NCI-H524 (cell line): ENCODE measurements at places on chromosomes 3 and 15.

- DNase-seq = no peak
Measured at GRCh38 chr3:117856354-117856753, 1146.8 kb downstream of the TUSC7 start.

GRCh38 chr3:119330181-119330580 is 36.0 kb downstream of the ARHGAP31 start:
- no peak for DNase-seq

GRCh38 chr15:48963524-48964113 is at the start of gene SHC4:
Gene SHC4, minus strand, starts transcription at chr15:48963919. Its CDS starts 904 bp downstream, at chr15:48963015.
- peak; percentile 91 for DNase-seq

GRCh38 chr3:171845481-171846284 is 2.5 kb downstream of the TMEM212 start:
- DNase-seq = no peak

GRCh38 chr15:32041294-32041693 is 11.0 kb downstream of the CHRNA7 start:
- DNase-seq = no peak

DNA sequence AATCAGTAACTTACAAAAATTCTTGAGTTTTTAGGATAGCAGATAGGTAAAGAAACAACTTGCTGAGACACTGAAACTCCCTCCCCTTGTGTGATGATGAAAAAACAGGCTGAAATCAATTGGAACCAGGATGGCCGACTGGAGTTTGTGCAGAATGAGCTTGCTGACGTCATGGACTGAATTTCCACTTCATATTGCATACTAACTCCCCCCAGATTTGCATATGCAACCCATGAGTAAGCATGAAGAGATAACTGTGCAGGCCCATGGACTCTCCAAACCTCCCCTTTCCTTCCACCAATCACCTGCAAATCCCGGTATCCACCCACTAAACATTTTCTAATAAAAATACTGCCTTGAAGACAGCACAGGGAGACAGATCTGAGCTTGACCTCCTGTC is 82.0 kb upstream of the SCN5A start:
- DNase-seq = no peak

GRCh38 chr3:128416578-128417211 is 50.0 kb downstream of the DNAJB8 start:
- DNase-seq = no peak

- no peak for DNase-seq
Measured at GRCh38 chr3:128567705-128568356, 74.8 kb upstream of the GATA2 start.

DNA sequence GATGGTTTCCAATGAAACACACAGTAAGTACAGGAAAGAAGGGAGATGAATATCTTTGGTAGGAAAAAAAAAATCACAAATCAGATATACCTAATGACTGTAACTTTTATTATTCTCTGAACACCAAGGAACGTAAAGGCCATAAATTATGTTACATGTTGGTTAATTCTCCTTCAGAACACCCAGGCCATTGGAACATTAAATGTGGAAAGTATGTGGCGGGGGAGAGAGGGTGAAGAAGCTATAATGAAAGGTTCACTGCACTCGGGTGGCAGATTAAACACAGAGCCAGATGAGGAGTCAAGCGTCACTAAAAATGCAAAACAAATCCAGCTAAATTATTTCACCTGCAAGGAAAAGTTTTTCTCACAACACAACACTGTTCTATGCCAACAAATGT is 193.8 kb downstream of the FHIT start:
- no peak for DNase-seq

GRCh38 chr3:188170461-188171459 is 16.8 kb downstream of the LPP start:
- no peak for DNase-seq

GRCh38 chr3:138199851-138200250 is 12.8 kb downstream of the ARMC8 start:
- DNase-seq = no peak

- no peak for DNase-seq
Measured at GRCh38 chr3:3683261-3683660, 116.0 kb upstream of the LRRN1 start.

GRCh38 chr3:47065058-47065457 is 85.6 kb downstream of the NBEAL2 start:
- DNase-seq = no peak

GRCh38 chr3:48258530-48258929 is 17.6 kb downstream of the ZNF589 start:
- no peak for DNase-seq

DNA sequence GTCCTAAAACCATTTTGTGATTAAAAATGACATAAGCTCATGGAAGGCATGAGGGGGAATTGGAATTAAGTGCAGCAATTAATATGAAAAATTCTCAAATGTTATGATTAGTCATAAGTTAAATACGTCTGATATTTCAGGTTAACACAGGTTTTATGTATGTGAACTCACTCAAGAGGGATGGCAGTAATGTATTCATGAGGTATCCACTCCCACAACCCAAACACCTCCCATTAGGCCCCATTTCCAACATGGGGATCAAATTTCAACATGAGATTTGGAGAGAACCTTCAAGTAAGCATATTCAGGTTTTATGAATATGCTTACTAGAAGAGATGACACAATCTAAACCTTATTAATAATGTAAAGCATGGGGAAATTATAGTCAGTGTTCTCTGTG is 41.6 kb upstream of the IL20RB start:
- no peak for DNase-seq

DNA sequence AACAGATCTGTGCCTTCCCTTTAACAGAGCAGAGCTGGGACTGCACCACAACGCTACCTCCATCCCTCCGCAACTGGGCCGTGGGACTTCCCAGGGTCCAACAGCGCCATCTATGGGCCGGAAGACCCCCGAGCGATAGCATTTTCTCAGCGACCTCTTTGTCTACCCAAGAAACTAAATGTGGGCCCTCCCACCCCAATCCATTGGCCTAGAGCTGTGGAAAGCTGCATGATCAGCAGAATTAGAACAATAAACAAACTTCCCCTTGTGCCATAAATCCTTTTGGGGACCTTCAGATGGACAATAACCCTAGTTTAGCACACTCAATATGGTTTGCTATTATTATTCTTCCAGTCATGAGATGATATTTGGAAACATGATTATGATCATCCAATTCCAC is 74.8 kb upstream of the NTRK3 start:
- DNase-seq = peak; percentile 83

DNA sequence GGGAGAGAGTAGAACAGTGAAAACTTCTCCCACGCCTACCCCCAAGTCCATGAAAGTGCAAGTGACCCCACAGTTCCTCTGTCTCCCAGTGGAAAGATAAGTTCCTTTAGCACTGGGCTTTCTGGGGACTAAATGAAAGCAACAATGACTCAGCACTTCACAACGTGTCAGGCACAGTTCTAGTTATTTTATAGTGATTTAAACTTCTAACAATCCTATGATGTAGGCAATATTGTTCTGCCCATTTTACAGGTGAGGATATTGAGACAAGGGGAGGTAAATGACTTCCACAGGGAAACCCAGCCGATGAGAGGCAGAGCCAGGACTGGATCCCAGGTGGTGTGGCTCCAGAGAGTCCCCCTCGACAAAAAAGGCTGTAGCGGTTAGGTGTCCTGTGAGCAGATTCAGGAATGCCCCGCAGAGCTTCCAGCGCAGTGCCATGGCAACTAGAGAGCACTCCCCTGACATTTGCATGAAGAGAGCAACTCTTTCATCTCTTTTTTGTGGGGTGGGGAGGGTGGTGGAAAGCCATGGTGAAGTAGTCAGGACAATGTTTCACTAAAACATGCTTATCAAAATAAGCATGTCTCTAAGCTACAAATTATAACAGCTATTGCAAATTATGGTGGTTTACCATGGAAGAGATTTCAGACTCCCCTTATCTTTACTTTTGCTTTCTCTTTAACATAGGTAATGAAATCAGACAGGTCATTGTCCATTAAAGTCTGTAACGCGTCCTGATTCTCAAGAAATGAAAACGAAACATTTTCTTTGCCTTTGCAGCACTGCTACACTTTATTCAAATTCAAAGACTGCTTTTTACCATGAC is 62.1 kb downstream of the NR2F2 start:
- no peak for DNase-seq

- no peak for DNase-seq
Measured at GRCh38 chr15:74800559-74801094, 12.0 kb upstream of the LMAN1L start.

- DNase-seq = peak; percentile 25
Measured at GRCh38 chr3:37863949-37864822, 2.5 kb downstream of the CTDSPL start.

DNA sequence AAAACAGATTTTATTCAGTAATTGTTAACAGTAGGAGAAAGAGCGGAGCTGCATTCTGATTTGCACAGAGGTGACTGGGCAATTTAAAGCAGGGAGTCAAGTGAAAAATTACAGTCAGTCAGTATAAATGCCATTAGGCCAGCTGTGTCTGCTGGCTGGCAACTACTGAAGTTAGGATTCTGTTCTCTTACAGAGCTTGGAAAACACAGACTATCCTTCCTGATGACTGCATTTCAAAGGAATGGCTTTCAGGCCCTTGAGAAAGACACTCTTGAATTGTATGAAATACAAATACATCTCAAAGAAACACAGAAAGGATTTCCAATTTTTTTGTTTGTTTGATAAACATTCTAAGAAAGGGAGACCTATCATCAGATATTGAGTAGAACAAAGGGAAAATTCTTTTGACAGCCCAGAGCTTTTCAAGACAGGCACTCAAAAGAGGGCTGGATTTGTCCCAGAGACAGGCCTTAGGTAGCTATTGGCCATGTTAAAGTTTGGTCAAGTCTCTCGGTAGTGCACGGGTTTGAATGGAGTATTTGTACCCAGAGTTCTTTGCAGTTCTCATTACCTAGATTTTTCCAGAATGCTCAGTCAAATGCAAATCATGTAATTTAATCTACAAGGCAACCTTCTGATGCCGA is 551.2 kb upstream of the CCDC54 start:
- DNase-seq = no peak

DNA sequence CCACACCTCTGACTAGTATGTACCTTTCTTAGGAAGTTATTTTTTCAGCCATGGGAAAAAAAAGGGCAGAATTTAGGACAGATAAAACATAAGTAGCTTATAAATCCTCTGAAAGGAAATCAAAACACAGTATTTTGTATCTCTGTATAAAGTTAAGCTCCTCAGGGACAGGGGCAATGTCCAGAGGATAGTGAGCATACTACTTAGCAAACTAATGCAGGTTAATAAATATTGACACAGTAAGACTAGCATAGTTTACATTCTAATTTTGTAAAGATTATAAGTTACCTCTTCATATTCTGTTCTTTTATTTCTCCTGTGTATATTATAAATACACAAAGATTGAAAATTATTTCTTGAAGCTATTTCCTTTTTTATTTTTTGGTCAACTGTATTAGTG is 2.1 kb downstream of the UBE3A start:
- DNase-seq = no peak

GRCh38 chr3:45535665-45536064 is 58.9 kb upstream of the LIMD1 start:
- no peak for DNase-seq

DNA sequence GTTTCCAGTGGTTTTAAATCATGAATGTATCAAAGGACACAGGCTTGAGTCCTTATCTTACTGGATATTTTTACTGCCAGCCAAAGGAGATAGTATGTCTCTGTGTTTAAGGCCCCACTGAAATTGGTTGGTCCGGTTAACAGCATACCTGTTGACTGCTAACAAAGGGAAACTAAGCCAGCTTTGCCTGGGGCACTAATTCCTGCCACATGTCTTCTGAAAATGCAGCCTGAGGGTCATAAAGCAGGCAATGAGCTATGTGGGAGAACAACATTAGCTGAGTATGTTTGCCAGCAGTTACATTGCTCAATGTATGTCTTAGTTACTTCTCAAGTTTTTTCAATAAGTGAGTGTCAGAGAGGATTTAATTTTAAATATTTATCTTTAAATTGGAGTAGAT is 12.4 kb downstream of the PLS1 start:
- DNase-seq = no peak

GRCh38 chr3:181486141-181486885 is 225.4 kb upstream of the SOX2 start:
- peak; percentile 91 for DNase-seq

- no peak for DNase-seq
Measured at GRCh38 chr15:97171556-97171955, 788.9 kb upstream of the ARRDC4 start.

GRCh38 chr3:132730891-132731580 is 8.8 kb upstream of the NPHP3 start:
- peak; percentile 64 for DNase-seq

- DNase-seq = peak; percentile 84
Measured at GRCh38 chr3:15221574-15222217, 15.7 kb downstream of the CAPN7 start.

DNA sequence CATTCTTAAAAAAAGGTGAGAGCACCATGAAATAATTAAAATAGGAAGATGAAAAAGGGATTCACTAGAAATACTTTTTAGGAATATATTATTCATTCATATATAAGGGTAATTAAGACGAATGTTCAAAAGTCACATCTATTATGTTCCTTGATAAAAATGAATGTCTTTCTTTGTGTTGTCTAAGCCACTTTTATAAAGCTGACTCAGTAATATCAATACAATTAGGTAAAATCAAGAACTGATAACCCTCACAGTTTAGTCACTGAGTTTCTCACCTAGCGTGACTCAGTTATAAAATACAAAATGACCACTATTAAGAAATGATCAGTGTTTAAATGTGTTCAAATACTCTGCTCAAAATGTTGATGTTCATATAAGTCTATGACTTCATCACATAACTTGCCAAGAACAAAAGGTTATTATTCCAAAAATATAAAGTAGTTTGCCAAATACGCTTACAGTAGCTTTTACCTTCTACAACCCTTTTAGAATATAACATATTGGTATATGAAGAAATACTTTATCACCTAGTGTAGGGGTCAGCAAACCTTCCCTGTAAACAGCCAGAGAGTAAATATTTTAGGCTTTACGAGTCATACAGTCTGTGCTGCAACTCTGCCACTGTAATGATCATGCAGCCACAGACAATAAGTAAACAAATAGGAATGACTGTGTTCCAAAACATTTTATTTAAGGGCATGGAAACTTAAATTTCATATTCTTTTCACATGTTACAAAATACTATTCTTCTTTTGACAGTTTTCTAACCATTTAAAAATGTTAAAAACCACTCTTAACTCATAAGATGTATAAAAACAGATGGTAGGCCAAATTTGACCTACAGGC is 369.8 kb downstream of the TBC1D5 start:
- DNase-seq = no peak

DNA sequence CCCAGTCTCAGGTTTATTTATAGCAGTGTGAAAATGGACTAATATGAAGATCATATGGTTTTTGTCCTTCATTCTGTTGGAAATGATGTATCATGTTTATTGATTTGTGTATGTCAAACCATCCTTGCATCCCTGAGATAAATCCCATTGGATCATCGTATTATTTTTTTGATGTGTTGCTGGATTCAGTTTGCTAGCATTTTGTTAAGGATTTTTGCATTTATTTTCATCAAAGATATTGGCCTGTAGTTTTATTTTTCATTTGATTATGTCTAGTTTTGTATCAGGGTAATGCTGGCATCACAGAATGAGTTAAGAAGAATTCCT is 34.3 kb downstream of the FAIM start:
- no peak for DNase-seq
